ENCODE measurements at places on chromosomes 5 and 9.

DNA sequence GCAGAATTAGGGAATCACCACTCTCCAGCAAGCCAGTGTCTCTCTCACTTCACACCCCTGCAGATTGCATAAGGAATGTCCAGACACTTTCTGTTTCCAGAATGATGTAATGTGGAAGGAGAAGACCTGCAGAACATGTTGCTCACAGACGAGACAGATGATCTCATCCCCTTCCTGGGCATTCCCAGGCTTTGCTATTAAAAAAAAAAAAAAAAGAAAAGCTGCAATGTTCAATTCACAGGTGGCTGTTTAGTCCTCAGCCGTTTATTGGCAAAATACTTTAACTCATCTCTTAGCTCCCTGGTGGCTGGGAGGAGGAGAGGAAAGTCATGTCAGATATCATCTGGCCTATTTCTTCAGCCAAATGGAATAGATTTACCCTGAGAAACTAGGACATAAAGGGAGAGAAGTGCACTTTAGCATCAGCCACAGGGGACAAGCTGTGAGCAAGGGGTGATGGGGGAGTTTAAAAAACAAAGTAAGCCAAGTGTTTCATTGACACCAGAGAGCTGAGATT is 95.9 kb upstream of the TNC start:
- DNase-seq: no peak

DNA sequence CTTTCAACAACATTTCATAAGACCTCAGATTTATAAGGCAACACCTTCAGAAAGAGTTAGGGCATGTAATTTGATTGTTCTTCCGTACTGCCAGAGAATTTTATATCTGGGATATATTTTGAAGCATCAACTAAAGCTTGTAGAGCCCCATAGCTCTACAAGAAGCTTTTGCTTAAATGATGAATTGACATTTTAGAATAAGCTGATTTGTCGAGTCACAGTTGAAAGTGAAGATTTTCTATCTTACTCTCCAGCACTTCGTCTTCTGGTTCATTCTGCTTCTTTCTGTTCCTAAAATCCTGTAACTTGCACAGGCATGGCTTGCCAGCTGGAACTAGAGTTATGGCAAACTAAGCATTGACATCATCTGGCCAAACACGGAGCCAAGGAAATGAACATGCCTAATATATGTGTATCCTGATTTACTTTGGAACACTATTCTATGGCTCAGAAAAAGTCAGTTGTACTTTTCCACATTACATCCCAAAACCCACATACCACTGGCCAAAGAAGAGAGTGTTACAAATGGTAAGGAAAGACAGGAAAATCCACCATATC is 68.6 kb upstream of the MAST4 start:
- DNase-seq: no peak

- DNase-seq: no peak
These were observed 31.2 kb upstream of the LRRC14B start for GRCh38 chr5:160173-160510.

GRCh38 chr9:4615251-4615650 is 46.8 kb upstream of the PLPP6 start:
- DNase-seq: no peak

GRCh38 chr5:126274076-126274762 is 149.0 kb upstream of the GRAMD2B start:
- DNase-seq: no peak

DNA sequence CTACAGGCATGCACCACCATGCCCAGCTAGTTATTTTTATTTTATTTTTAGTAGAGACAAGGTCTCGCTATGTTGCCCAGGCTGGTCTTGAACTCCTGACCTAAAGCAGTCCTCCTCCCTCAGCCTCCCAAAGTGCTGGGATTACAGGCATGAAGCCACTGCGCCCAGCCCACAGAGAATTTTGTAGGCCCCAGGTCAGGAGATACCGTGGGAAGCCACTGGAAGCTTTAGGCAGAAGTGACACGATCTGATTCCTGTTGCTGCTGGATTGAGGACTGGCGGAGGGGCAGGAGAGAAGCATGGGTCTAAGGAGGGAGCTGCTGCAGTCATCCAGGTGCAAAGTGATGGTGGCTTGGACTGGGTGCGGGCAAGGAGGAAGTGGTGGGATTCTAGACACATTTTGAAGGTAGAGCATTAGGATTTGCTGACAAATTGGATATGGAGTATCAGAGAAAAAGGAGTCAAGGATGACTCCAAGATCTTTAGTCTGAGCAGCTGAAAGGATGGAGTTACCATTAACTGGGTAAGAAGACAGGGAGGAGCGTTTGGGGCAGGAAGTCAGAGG is 20.7 kb downstream of the TCF7 start:
- DNase-seq: no peak

GRCh38 chr9:82732928-82733327 is 330.0 kb downstream of the RASEF start:
- no peak for DNase-seq

DNA sequence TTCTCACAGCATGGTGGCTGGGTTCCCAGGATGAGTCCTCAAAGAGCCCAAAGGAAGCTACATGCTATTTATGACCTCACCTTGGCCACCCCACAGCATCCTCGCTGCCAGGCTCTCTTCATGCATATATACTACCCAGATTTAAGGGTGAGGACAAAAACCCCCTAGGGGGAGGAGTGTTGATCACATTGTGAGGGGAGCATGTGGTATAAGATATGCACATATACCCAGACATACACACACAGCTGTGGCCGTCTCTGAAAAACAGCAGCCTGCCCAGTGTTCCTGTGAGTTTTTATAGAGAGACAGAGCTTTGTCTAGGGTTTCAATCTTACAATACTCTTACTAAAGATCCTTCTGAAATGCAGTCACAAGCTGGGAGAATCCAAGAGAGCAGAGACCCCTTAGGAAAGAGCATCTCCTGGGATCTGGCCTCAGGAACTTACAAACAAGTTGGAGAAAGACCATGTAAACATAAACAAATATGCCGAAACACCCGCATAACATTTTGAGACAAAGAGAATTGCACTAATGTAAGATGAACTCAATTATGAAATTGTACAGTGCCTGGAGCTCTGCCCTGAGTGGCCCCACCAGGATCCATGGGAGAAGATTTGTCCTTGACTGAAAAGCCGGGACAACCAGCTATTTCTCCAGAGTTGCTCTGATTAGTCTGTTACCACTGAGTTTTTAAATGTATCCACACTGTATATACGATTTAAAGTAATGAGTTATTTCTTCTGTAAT is 146.4 kb downstream of the GADD45G start:
- no peak for DNase-seq

- no peak for DNase-seq
These were observed 57.7 kb upstream of the MEF2C start for GRCh38 chr5:88940713-88941112.

DNA sequence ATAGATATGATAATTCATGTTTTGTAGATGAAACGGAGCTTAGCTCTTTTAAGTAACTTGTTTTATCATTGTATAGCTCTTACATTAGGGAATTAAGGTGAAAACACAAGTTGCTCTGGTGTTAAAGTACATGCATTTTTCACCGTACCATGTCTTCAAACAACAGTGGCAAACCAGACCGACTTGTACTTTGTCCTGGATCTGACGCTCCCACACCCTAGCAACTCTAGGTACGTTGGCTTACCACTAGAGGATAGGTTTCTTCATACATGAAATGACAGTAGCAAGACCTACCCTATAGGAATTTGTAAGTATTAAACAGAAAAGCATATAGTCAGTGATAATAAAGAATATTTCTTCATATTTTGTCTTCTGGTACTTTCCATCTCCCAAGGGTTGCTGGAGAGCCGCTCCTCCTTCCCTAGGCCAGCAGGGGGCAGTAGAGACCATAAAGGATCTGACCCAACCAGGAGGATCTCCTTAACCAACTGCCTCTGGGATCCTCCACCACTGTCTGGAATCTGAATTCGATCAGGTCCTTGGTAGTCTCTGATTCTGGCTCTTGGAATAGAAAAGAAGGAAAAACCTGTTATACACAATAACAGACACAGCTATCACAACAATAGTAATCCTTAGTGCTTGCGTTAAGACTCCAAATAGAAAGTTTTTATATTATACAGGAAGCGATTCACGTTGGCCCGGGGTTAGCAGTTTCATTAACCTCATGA is 136.7 kb downstream of the CAVIN4 start:
- DNase-seq: no peak
